ENCODE measurements at places on chromosomes 11 and 22.

GRCh38 chr22:17009640-17010291, 1.7 kb upstream of the GAB4 start:
- no peak for DNase-seq

DNA sequence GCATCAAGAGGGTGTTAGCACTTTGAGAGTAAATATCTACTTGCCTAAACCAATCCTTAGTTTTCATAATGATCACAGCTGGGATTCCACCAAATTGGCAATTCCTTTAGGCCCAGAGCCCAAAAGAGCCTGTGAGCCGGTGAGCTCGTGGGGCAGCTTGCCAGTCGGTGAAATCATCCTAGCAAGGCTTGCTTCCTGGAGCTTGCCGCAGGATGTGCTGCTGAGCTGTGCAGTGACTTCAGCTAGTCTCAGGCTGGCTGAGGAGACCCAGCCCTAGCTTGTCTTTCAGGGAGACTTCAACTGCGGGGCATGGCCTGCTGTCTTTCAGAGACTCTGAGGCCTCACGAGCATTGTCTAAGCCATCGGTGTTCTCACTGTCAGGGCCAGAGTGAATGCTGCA, 73.6 kb upstream of the SUSD2 start:
- DNase-seq, result no peak

- no peak for DNase-seq
Observed at GRCh38 chr11:116997071-116997470, 101.2 kb downstream of the SIK3 start.

- no peak for DNase-seq
Observed at GRCh38 chr22:45302751-45303150, 7.0 kb upstream of the FAM118A start.

DNA sequence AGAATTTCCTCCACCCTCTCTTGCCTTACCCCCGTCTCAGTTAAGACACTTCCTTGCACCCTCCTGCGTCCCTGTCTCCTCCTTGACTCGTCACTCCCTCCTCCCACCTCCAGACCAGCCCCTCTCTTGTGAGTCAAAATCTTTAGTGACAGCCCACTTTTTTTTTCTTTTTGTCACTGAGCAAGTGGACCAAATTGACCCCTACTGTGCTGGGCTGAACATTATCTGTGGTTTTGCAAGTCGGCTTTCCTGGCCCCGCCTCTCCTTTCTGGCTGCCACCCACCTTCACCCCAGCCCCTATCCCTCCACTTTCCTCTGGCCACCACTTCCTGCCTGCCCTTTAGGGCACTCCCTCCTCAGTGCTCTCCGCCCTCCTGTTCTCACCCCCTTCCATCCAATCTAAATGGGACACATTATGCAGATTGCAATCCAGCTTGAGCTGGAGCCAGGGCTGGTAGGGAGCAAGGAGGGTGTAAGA, at the start of gene APLNR:
TSS of gene APLNR (minus strand) at position 47 of the 478 bp plus-strand sequence. CDS start 246 bp downstream, outside the sequence.
- DNase-seq, result no peak

DNA sequence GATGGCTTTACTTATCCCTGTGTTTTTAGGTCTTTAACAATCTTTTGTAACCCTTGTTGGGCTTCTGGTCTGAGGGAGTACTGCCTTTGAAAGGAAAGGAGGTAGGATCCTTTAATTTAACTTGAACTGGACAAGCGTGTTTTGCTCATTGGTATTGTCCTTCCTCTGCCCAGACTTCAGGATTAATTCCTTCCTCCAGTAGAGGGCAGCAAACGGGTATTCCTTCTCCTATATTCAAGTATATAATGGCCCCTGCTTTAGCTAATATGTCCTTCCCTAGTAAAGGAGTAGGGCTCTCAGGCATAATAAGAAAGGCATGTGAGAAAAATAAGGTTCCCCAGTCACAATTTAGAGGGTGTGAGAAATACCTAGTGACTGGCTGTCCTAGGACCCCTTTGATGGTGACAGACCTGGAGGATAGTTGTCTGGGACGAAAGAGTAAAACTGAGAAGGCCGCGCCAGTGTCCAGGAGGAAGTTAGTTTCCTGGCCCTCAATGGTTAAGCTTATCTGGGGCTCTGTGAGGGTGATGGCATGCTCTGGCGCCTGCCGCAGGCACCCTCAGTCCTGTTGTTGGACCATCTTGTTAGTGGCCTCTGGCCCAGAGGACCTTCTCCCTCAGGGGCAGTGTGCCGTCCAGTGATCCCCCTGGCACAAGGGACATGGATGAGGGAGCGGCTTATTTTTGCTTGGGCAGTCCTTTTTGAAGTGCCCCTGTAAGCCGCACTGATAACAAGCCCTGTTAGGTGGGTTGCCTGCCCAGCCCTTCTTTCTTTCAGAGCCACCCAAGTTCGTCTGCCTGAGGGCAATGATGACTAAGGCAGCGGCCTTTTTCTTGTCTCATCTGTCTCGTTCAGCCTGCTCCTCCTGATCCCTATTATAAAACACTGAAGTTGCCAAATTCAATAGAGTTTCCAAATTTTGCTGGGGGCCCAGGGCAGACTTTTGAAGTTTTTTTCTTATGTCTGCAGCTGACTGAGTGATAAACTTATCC, 51.8 kb downstream of the C11orf71 start:
- peak; percentile 8 for DNase-seq

DNA sequence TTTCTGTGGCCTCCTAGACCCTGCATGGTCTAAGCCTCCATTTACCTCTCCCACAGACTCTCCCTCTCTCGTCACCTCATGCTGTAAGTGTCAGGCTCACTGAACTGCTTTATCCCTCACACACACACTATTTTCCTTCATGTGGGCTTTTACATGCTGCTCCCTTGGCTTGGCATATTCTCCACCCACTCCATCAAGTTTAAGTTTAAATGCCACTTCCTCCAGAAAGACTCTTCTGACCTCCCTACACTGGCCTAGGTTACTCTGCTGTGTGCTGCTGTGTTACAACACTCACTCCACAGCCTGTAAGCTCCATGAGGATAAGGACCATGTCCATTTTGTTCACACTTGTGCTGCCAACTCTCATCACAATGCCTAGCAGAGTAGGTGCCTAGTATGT, 2.5 kb downstream of the DCHS1 start:
- DNase-seq, result no peak

DNA sequence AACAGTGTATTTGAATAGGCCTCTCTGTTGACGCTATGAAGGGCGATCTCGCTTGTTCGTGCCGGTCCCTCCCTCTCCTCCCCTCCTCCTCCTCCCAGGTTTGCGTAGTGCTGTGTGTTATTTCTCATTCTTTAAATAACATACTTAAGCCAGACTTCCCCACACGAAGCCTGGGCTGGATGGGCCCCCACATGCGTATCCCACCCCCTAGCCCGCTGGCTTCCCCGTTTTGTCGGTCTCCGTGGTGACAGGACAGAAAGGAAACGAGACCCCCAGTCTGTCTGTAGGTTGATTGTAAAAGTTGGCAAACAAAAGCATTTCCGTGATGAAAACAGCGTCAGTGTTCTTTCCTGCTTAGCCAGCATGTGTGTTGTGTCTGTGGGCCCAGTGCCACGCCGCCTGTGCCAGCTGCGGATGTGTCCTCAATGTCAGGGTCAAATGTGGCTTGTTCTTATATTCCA, 27.3 kb downstream of the FAM118A start:
- peak; percentile 17 for DNase-seq

GRCh38 chr22:34805771-34806170, 260.2 kb upstream of the ISX start:
- DNase-seq, result no peak

- no peak for DNase-seq
Observed at GRCh38 chr11:33919645-33920044, 27.8 kb upstream of the LMO2 start.

DNA sequence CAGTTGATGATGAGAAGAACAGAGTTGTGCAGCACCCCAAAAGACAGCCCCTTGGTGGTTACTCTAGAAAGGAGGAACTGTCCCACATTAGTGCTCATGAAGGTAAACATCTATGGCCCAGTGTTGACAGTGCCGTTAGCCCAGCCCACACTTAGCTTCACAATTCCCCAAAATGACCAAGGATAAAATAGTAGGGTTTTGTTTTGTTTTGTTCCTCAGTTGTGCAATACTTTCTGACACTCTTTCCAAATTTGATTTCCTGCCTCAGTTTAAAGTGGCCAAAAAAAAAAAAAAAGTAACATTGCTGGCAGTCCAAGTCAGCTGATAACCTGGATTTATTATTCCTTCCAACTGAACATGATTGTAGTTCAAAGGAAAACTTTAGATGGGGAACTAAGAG, 269.4 kb downstream of the TMEM135 start:
- no peak for DNase-seq

GRCh38 chr11:67691149-67691548, 16.7 kb upstream of the ALDH3B2 start:
- no peak for DNase-seq

DNA sequence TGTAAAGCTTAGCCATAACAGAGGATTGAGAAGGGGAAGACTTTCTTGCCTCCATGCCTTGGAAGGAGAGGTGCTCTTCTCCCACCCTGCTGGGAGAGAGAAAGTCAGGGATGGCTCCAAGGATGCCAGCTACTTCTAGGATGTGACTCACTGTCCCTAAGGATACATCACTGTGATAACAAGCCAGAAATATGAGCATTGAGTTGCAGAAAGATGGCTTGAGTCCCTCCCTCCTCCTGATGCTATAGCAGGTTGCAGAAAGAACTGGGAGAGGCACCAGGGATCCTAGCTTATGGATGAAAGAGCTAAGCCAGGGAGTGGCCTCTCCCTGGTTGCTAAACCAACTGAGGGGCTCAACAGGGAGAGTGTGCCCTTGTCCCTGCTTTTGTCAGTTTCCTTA, 27.8 kb upstream of the FJX1 start:
- no peak for DNase-seq

DNA sequence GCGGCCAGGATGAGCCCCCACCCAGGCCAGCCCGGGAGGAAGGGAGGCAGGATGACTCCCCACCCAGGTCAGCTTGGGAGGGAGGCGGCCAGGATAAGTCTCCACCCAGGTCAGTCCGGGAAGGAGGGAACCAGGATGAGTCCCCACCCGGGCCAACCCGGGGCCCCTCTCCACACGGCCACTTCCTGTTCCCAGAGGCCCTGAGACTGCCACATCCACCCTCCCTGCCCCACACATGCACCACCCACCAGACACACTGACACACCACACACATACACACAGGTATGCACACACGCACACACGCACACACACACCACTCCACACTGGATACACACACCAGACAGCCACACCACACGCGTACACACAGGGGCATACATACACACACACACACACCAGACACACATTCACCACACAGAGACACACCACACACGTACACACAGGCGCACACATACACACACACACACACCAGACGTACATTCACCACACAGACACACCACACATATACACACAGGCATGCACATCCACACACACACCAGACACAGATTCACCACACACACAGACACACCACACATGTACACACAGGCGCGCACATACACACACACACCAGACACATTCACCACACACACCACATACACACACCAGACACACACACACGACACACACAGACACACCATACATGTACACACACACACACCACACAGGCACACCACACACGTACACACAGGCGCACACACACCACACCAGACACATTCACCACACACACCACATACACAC, 84.9 kb upstream of the PRR5 start:
- no peak for DNase-seq

- no peak for DNase-seq
Observed at GRCh38 chr22:47206164-47206563, 443.7 kb downstream of the TBC1D22A start.

GRCh38 chr11:78607696-78608095, 33.0 kb upstream of the NARS2 start:
- no peak for DNase-seq

DNA sequence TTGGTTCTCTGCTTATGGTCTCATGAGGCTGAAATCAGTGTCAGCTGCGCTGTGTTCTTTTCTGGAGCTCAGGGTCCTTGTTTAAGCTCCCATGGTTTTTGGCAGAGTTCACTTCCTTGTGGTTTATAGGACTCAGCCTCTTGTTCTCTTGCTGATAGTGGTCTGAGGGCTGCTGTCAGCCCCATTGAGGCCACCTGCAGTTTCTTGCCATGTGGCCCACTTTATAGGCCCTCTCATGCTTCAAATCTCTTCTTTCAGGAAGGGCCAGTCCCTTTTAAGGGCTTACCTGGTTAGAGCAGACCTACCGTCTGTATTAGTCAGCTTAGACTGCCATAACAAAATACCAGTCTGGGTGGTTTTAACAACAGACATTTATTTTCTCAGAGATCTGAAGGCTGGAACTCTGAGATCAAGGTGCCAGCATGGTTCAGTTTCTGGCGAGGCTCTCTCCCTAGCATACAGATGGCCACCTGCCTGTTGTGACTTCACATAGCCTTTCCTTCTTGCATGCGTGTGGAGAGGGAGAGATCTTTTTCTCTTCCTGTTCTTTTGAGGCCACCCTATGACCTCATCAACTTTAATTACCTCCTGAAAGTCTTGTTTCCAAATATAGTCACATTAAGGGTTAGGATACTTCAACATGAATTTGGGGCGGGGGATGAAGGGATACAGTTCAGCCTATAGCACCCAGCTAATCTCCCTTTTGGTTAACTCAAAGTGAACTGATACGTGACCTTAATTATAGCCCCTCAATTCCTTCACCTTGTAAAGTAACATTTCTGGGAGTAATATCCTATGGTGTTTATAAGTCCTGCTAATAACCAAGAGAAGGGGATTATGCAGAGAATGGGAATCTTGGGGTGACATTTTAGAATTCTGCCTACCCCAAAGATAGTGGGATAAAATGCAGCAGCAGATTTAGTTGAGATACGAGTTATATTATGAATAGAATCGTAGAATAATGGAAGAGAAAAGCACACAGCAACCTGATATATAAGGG, 131.8 kb downstream of the UVRAG start:
- DNase-seq, result no peak

DNA sequence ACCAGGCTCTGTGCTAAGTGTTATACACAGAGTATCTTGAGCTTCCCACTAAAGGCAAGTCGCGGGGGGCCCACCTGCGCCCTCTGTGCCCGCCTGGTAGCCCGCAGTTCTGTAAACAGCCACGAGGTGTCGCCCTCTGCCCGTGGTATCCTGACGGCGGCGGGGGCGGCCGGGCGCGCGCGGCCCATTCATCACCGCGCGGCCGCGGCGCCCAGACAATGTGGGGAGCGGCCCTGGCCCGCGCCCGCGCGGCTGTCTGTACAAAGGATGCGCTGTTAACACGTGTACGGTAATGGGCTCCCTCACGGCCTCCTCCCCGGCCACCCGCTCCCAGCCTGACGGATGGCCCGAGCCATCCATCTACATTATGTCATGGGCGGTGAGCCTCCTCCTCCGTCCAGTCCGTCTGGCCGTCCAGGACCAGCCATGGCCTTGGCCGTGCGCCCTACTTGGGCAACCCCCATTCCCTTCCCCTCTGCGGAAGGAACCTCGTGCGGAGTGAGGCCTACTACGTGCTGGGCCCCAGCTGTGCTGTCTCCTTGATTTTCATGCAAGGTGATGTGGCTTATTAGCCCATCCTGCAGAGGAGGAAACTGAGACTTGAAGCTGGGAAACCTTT, 99.4 kb downstream of the MIAT start:
- DNase-seq, result peak; percentile 61

Data from activated naive CD8-positive, alpha-beta T cell treated with anti-CD3 and anti-CD28 coated beads for 36 hours (primary cell).